Left lobe of liver (tissue), 2 donors: ENCODE measurements at places on chromosomes 2 and 18.

DNA sequence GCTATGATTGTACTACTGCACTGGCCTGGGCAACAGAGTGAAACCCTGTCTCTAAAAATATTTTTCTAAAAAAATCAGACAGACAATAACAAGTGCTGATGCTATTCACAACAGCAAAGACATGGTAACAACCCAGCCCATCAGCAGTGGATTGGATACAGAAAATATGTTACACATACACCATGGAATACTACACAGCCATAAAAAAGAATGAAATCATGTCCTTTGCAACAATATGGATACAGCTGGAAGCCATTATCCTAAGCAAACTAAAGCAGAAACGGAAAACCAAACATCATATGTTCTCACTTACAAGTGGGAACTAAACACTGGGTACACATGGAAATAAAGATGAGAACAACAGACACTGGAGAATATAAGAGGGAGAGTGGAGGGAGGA is 19.9 kb downstream of the FAM161A start:
- no peak for DNase-seq

DNA sequence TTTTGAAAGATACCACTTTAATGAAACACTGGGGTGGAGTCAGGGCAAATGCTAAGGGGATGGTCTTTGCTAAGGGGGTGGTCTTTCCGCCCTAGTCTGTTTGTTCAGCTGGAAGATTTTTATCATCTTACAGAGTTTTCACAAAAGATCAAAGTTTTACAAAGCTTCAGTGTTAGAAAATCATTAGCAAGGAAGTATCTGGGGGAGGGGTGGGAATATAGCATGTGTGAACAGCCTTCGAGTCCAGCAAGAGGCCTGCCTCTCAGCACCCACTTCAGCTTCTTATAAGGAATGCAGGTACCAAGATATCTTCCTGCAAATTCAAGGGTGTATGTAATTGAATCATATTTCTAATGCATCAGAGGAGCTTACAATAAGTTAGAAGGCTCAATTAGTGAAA is 112.9 kb downstream of the RAPGEF4 start:
- no peak for DNase-seq

DNA sequence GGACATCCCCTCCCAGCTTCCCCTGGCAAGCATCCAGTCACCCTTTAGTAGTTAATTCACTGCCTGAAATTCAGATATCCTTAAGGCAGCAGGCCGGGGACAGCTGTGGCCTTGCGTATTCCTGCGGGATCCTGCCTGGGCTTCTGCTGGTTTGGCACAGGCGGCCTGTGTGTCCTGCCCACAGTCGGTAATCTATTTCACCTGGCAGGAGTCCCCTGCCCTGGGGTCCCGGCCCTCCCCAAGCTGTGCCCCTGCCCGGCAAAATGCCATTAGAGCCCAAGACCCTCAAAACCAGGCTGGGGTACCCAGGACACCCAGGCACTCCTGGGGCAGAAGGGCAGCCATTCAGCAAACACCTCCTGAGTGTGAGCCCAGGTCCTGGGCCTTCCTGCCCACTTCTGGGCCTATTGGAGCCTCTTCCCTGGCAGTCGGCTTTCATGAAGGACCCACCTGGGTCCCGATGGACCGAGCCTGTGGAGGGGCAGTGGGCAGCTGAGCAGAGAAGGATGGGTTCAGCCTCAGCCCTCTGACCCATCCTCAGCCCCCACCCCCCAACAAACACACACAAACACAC is 11.6 kb downstream of the CROCC2 start:
- peak; percentile 43 for DNase-seq

GRCh38 chr2:162025121-162025911 is 48.7 kb downstream of the DPP4 start:
- DNase-seq = no peak

- no peak for DNase-seq
Measured at GRCh38 chr2:112897624-112897978, 13.4 kb upstream of the IL37 start.

GRCh38 chr2:37344453-37345361 is at the start of gene QPCT:
TSS of gene QPCT (plus strand) at chr2:37344630. CDS start at chr2:37344732, 102 bp downstream.
- peak; percentile 52 for DNase-seq

DNA sequence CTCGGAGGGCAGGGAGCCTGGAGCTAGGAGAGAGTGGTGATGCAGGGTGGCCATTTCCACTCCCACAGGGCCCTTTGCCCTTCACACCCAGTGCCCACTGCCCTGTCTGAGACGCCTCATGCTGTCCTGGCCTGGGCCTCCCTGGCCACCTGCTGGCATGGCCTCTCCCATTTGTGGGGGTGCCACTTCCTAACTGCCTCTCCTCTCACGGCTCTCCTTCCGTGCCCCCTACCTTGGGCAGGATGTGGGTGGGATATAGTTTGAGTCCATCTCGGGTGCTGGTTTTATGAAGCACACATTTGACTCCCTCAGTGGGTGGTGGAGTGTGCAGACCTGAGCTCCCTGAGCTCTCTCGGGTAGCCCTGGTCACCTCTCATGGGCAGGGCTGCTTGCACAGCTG is 46.0 kb downstream of the DGKD start:
- no peak for DNase-seq

GRCh38 chr18:34867520-34867919 is 157.4 kb downstream of the DTNA start:
- no peak for DNase-seq

- DNase-seq = peak; percentile 50
Measured at GRCh38 chr2:11446733-11447248, 19.2 kb downstream of the E2F6 start.

- DNase-seq = no peak
Measured at GRCh38 chr18:12359515-12359927, 17.5 kb downstream of the AFG3L2 start.

GRCh38 chr2:46200861-46201605 is 96.2 kb upstream of the EPAS1 start:
- no peak for DNase-seq

GRCh38 chr2:174827371-174828369 is 63.4 kb upstream of the CHRNA1 start:
- no peak for DNase-seq

DNA sequence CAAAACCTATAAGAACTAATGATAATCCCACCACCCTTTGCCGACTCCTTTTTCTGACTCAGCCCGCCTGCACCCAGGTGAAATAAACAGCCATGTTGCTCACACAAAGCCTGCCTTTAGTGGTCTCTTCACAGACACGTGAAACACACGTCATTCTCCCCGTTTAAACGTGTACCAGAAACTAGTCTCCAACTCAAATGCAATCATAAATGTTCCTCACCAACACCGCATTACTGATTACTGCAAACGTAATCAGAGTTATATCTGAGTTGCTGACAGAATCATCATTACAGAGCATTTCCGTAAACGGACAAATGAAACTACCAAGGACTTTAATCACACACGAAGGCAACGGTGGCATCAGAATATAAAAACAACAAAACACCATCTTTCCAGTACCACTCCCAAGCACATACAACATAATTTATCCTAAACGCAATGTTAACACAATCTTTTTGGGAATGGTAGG is 1.9 kb downstream of the CLK1 start:
- DNase-seq = no peak
